ENCODE measurements at places on chromosomes 5 and 9. TPM values are rescaled to one million over a fixed set of nuclear protein-coding genes. Genes with fewer than 3 reads are reported as not detected.

Gene CSF1R
- 1.6 TPM for total RNA-seq

Gene STK10
- total RNA-seq: 15.2 TPM

Gene GFI1B
- total RNA-seq: 0.45 TPM

GRCh38 chr5:673831-674629 is 19.1 kb downstream of the TPPP start:
- peaks cover 6% of the 10 kb centered on the region for H3K4me1 ChIP-seq
- H3K27me3 ChIP-seq: peaks cover 5% of the 10 kb centered on the region

DNA sequence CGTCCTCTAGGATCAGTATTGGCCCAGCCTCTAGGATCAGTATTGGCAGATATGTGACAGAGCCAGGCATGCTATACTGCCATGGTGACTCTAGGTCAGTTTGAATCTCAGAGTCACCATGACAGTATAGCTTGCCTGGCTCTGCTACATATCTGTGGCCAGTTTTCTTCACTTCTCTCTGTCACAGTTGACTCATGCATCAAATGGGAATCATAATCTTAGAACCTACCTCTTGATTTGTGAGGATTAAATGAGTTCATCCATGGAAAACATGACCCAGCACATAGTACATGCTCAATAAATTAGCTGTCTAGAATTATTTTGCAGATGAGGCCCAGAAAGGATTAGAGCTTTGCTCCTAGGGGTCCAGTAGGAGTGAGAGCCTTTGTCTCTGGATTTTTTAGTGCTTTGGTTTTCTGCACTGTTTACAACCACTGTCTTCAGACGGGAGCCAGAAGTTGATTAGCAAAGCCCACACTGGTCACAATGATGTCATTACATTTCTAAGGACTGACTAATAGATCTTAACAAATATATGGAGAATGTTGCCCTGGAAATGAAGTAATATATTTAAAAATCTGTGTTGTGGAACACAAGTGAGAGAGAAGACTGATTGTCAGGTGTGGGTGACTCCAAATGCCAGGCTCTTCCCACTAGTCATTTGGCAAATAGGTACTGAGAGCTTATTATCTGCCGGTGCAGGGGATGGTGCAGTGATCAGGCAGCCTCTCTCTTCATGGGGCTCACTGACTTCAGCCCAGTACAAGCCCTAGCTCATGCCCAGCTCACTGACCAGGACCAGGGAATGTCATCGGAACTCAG is 76.0 kb downstream of the COL15A1 start:
- H3K36me3 ChIP-seq: no peaks in the 10 kb centered on the region
- H3K4me1 ChIP-seq: no peaks in the 10 kb centered on the region
- H3K27ac ChIP-seq: no peak overlapping the region
